ENCODE measurements at places on chromosomes 5 and 9.

DNA sequence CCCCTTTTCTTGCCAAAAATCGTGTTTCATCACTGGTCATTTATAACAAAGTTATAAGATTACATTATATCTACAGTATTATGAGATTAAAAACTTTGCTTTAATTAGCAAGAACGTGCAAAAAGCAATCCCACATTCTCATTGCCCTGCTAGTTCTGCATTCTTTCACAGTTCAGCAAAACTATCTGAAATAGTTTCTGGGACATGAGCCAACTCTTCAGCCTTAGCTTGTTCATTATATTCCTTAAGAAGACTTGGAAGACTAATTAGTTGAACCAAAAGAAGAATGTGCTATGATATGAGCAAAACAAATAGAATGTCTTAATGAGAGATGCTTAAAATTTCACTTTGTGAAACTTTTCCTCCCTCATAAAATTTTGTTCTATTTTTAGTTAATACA, 76.7 kb downstream of the ITGA1 start:
- H3K4me1 ChIP-seq = no peaks in the 10 kb centered on the region
- peaks cover 4% of the 10 kb centered on the region for H3K36me3 ChIP-seq
- no peak overlapping the region for H3K4me3 ChIP-seq
- H3K27ac ChIP-seq = no peak overlapping the region

GRCh38 chr5:10125116-10125515, 124.6 kb downstream of the ATPSCKMT start:
- H3K4me3 ChIP-seq = no peak overlapping the region
- no peaks in the 10 kb centered on the region for H3K36me3 ChIP-seq
- DNase-seq = no peak
- no peaks in the 10 kb centered on the region for H3K4me1 ChIP-seq
- H3K27me3 ChIP-seq = no peaks in the 10 kb centered on the region

GRCh38 chr5:134534726-134535110, 9.2 kb downstream of the JADE2 start:
- peaks cover 38% of the 10 kb centered on the region for H3K36me3 ChIP-seq
- H3K27me3 ChIP-seq = no peaks in the 10 kb centered on the region
- H3K27ac ChIP-seq = peak overlapping the region; percentile 99
- peak overlapping the region; percentile 36 for H3K4me3 ChIP-seq
- no peak for DNase-seq

- no peaks in the 10 kb centered on the region for H3K36me3 ChIP-seq
- no peak overlapping the region for H3K4me3 ChIP-seq
- no peak for DNase-seq
- peaks cover 7% of the 10 kb centered on the region for H3K27me3 ChIP-seq
Observed at GRCh38 chr9:32351845-32352244, 32.6 kb upstream of the ACO1 start.

- no peaks in the 10 kb centered on the region for H3K4me1 ChIP-seq
- no peaks in the 10 kb centered on the region for H3K36me3 ChIP-seq
- H3K4me3 ChIP-seq = no peak overlapping the region
- H3K27me3 ChIP-seq = no peaks in the 10 kb centered on the region
Observed at GRCh38 chr9:92392690-92393089, 11.7 kb downstream of the OGN start.

GRCh38 chr5:38845526-38846378, at the start of gene OSMR:
Gene OSMR, plus strand, starts transcription at chr5:38846012. Its CDS starts 23,033 bp downstream, at chr5:38869045.
- no peaks in the 10 kb centered on the region for H3K36me3 ChIP-seq
- no peak within 1 kb of the TSS for H3K27ac ChIP-seq
- H3K4me3 ChIP-seq = peak within 1 kb of the TSS; percentile 35
- DNase-seq = no peak
- H3K4me1 ChIP-seq = peaks cover 5% of the 10 kb centered on the region

GRCh38 chr5:54799645-54800044, 185.7 kb downstream of the ESM1 start:
- H3K27ac ChIP-seq = no peak overlapping the region
- H3K27me3 ChIP-seq = no peaks in the 10 kb centered on the region

- DNase-seq = no peak
- peak overlapping the region; percentile 35 for H3K27ac ChIP-seq
- peaks cover 46% of the 10 kb centered on the region for H3K36me3 ChIP-seq
Observed at GRCh38 chr5:177355868-177356168, 1.9 kb upstream of the RGS14 start.

- no peak overlapping the region for H3K27ac ChIP-seq
- H3K4me1 ChIP-seq = no peaks in the 10 kb centered on the region
- no peaks in the 10 kb centered on the region for H3K36me3 ChIP-seq
- no peak for DNase-seq
- no peaks in the 10 kb centered on the region for H3K27me3 ChIP-seq
Observed at GRCh38 chr9:23577611-23578010, 248.4 kb downstream of the ELAVL2 start.

DNA sequence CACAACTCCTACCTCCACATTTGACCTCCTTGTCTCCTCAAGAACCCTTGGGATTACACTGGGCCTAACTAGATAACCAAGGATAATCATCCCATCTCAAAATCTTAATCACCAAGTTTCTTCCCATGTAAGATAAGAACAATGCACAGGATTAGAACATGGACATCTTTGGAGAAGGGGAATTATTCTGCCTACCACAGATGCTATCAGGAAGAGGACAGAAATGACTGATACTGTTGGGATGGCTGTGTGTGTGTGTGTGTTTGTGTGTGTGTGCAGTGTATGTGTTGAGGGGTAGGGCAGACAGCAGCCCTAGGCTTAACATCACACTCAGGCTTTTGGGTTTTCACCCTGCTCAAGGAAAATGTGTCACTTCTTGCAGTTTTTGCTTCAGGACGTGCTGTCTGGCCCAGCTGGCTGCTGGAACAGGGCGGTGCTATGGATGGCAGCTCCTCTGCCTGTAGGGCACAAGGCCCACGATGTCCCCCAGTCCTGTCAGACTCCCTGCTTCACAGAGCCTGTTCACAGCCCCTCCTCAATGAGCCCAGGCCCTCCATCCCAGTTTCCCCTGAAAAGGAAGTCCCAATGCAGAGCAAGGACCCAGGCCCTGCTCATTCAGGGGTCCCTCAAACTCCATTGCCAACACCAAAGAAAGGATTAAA, 7.7 kb downstream of the CA9 start:
- peaks cover 7% of the 10 kb centered on the region for H3K4me1 ChIP-seq
- no peak for DNase-seq
- H3K4me3 ChIP-seq = no peak overlapping the region

- H3K4me3 ChIP-seq = no peak overlapping the region
- peaks cover 1% of the 10 kb centered on the region for H3K4me1 ChIP-seq
- no peak overlapping the region for H3K27ac ChIP-seq
- peaks cover 3% of the 10 kb centered on the region for H3K36me3 ChIP-seq
- no peaks in the 10 kb centered on the region for H3K27me3 ChIP-seq
Observed at GRCh38 chr5:139155333-139155732, 42.8 kb downstream of the SIL1 start.

- H3K4me1 ChIP-seq = no peaks in the 10 kb centered on the region
- H3K27me3 ChIP-seq = no peaks in the 10 kb centered on the region
- DNase-seq = no peak
- no peak overlapping the region for H3K4me3 ChIP-seq
Observed at GRCh38 chr5:124923131-124923530, 176.7 kb upstream of the ZNF608 start.

DNA sequence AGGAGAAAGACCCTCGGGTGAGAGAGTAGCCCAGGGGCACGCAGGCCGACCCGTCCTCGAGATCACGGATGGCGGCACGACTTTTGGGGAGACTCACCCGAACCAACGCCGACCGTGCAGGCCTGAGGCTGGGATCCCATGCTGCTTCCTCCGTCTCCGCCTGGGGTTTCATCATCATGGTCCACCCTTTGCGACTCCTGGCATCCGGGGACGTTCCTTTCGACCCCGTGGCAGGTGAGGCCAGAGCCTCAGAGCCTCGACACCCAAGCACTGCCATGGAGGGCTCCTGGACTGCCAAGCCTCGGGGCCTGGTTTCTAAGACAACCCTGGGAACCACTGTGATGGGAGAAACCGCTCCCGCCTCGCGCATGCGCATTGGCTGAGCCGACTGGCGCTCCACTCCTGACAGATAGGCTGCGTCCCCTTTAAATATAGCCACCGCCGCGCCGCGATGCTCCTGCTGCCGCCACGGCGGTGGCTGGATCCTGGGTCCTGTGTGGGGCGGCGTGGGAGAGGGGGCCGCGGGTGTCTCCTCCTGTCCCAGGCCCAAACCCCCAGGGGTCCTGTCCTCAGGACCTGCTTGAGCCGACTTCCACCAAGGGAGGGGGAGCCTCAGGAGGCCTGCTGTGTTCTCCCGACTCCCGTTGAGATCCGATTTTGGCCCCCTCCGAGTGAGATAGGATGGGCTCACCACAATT, 481.6 kb downstream of the SPATA31A7 start:
- H3K4me3 ChIP-seq = no peak overlapping the region
- no peak for DNase-seq
- H3K27ac ChIP-seq = no peak overlapping the region
- no peaks in the 10 kb centered on the region for H3K36me3 ChIP-seq
- H3K27me3 ChIP-seq = no peaks in the 10 kb centered on the region
- H3K4me1 ChIP-seq = peaks cover 5% of the 10 kb centered on the region

GRCh38 chr5:98927242-98927988, 1.4 kb downstream of the CHD1 start:
- peaks cover 84% of the 10 kb centered on the region for H3K36me3 ChIP-seq
- DNase-seq = peak; percentile 56
- peak overlapping the region; percentile 95 for H3K4me3 ChIP-seq
- peak overlapping the region; percentile 97 for H3K27ac ChIP-seq

GRCh38 chr5:567664-568060, 43.4 kb upstream of the SLC9A3 start:
- H3K27me3 ChIP-seq = peaks cover 59% of the 10 kb centered on the region
- no peak overlapping the region for H3K4me3 ChIP-seq
- no peak for DNase-seq
- H3K36me3 ChIP-seq = no peaks in the 10 kb centered on the region

DNA sequence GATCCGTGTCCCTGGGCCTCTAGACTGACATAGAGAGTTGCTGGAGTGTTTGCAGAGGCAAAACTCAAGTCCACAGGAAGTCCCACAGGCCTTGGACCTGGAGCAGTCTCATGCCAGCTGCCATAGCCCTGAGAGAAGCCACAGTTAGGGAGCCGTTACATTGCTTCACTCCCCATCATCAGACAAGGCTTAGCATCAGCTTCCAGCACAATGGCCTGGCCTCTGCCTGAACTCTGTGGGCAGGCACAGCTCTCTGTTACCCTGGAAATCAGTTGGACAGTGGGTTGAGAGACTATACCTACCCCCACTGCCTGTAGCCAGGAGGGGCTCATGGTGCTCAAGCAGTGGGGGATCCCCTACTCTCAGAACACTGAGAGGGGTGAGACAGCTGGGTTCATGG, 16.2 kb upstream of the C9orf72 start:
- peaks cover 5% of the 10 kb centered on the region for H3K36me3 ChIP-seq
- peaks cover 66% of the 10 kb centered on the region for H3K27me3 ChIP-seq
- H3K27ac ChIP-seq = no peak overlapping the region
- no peaks in the 10 kb centered on the region for H3K4me1 ChIP-seq
- H3K4me3 ChIP-seq = no peak overlapping the region

DNA sequence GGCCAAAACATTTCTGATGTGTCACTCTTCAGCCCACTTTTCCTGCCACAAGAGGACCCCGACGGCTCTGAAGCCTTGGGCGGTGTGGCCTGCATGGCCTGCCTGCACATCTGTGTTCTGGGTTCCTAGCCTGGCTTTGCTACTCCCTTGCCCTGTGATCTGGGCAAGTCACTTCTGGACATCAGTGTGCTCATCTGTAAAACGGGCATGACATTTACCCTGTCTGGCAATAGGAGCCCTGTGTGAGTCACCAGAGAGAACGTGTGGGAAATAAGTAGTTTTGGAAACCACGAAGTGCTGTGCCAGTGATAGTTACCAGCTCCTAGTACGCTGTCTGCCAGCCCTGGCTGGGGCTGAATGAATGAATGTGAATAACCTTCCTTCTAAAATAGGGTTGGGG, 90.8 kb downstream of the MACROH2A1 start:
- H3K27ac ChIP-seq = no peak overlapping the region
- H3K27me3 ChIP-seq = peaks cover 50% of the 10 kb centered on the region
- H3K4me1 ChIP-seq = peaks cover 3% of the 10 kb centered on the region
- no peaks in the 10 kb centered on the region for H3K36me3 ChIP-seq

GRCh38 chr5:153824909-153825308, 213.8 kb downstream of the FAM114A2 start:
- no peaks in the 10 kb centered on the region for H3K36me3 ChIP-seq
- no peaks in the 10 kb centered on the region for H3K4me1 ChIP-seq
- no peak overlapping the region for H3K27ac ChIP-seq
- DNase-seq = no peak

- H3K27me3 ChIP-seq = no peaks in the 10 kb centered on the region
- H3K4me1 ChIP-seq = no peaks in the 10 kb centered on the region
- no peaks in the 10 kb centered on the region for H3K36me3 ChIP-seq
- no peak for DNase-seq
Observed at GRCh38 chr5:3265936-3266335, 329.7 kb upstream of the IRX1 start.

DNA sequence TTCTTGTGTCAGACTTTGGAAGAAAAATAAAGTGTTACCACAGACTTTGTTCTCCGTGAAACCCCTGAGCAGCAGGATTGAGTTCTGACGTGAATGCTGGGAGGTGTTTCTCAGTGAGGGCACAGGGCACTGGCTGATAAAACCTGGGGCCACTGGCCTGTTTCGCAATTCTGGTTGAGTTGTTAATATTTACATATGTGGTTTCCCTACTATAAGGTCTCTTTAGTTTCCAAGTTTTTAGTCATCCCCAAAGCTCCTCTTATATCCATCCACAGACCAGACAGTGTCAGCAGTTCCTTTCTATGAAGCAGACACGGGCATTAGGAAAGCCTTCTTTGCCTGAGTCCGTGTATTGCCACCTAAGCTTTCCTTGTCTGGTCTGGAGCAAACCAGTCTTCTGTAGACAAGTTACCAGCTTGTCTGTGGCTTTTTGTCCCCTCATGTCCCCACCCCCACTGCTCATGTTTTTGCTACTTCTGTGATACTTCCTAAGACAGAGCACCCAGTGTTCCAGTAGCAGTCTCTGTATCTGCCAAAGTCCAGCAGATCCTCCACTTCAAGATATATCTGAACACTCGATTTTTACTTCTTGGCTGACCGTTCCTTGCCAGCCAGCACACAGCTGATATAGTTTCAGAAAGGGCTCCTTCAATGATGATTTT, 42.0 kb downstream of the ACO1 start:
- H3K27me3 ChIP-seq = no peaks in the 10 kb centered on the region
- H3K4me1 ChIP-seq = no peaks in the 10 kb centered on the region
- peaks cover 11% of the 10 kb centered on the region for H3K36me3 ChIP-seq
- DNase-seq = no peak

DNA sequence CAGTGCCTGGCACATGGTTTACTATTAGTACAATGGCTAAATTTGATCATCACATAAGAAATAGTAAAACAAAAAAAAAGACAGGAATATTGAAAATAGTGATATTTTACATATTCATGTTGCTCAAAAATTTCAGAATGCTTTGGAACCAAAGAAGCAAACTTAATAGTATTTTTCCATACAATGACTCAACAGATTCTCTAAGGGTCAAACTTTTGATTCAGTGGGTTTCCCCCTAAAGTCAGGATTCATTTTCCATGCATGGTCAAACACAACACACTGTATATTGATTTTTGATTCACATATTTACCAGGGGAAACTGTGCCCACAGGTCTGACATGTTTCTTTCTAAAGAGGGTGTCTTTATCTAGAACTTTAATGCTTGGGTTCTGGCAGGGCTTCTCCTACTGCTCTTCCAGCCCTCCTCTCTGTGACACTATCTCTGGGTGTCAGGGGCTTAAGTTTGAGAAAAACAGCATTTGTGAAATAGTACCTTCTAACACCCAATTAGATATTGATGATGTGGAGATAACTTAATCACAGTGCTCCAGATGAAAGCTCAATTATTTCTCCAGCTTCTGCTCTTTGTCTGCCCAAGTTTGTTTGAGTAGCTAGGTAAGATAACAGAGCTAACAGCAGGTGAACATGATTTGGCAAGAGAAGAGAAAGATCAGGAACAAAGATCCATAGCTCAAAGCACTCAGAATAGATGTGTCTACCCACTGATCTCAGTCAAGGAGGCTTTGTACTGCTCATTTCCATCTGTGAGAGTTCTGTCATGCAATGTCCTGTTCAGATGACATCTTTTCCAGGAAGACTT, 35.5 kb upstream of the ELL2 start:
- DNase-seq = no peak
- H3K27ac ChIP-seq = no peak overlapping the region
- H3K4me1 ChIP-seq = no peaks in the 10 kb centered on the region
- no peak overlapping the region for H3K4me3 ChIP-seq
- H3K27me3 ChIP-seq = peaks cover 10% of the 10 kb centered on the region
